ENCODE measurements at places on chromosomes 13 and 19.
A peak's percentile ranks its signal among the peaks of the same experiment; 100 is the strongest.

DNA sequence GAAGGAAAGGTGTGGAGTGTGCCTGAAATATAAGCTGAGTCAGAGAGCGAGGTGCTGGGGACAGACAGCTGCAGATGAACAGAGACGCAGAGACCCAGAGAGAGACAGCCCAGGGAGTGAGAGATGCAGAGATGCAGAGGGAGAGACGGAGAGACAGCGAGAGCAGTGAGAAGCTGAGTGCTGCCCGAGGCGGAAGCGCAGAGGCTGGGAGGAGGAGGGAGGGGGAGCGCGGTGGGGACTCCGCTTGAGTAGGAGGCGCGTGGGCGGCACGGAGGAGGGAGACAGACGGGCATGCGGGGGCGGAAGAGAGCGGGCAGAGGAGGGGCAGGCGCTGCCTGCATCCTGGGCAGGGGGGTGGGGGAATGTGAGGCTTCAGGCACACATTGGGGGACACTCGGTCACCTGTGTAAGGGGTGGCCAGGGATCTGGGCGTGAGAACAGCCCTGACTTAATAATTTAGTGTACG lies 25.7 kb downstream of the SLC8A2 start:
- DNase-seq, result peak; percentile 90

DNA sequence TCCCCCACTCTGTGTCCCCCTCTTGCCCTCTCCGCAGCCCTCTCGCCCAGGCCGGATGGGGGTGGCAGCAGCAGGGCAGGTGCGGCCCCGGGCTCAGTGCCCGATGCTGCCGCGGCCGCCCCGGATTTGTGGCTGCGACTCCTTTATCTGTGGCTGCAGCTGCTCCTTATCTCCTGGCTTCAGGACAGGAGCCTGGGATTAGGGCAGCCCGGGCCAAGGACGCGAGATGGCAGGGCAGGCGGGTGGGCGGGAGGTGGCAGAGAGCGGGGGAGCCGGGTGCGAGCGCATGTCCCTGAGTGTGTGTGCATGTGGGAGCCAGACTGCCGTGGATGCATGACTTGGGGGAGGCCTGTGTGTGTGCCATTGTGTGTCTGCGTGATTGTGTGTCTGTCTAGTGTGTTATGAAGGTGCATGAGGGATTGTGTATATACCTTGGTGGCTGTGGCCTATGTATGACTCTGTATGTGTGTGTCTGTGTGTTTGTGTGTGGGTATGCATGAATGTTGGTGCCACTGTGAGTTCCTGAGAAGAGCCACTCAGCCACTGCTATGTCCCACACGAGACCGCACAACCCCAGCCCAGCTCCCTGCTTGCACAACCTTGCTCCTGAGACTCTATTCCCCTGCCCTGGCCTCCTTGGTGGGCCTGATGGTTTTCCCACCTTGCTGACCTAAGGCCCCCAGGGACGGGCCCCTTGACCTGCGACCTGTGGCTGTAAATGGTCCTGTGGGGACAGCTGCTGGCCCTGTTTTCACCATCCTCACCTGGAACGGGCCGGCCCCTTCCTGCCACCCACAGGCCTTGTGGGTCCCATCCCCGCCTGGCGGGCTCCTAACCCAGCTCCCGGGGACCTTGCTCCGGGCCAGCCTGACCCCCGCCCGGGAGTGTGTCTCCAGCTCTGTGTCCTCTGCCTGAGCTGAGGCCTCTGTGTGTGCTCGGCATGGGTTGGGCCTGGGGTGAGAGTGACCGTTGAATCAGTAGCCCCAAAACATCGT lies 5.3 kb upstream of the NRTN start:
- no peak for DNase-seq

DNA sequence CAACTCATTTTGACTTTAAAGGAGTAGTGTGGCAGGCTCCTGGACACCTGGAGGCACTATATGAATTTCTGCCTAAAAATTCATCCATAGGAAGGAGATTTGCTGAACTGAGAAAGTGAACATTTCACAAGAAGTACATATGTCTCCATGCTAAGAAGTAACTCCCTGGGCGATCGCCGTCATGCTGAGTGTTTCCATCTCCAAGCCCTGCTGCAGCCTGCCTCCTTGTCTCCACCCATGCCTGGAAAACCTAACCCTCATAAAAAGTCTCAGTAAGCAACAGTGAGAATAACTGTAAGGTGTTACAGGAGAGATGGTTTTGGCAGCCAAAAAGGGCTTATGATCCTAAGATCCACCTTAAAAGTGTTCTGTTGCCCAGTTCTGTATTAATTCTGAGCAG lies 251.3 kb downstream of the SHISA2 start:
- no peak for DNase-seq

GRCh38 chr19:48896191-48896720 lies 2.3 kb downstream of the TULP2 start:
- DNase-seq, result peak; percentile 50

- DNase-seq, result no peak
These were observed 11.2 kb upstream of the KLF12 start for GRCh38 chr13:74145249-74145975.

- no peak for DNase-seq
These were observed 9.3 kb downstream of the TPT1 start for GRCh38 chr13:45331692-45332035.

DNA sequence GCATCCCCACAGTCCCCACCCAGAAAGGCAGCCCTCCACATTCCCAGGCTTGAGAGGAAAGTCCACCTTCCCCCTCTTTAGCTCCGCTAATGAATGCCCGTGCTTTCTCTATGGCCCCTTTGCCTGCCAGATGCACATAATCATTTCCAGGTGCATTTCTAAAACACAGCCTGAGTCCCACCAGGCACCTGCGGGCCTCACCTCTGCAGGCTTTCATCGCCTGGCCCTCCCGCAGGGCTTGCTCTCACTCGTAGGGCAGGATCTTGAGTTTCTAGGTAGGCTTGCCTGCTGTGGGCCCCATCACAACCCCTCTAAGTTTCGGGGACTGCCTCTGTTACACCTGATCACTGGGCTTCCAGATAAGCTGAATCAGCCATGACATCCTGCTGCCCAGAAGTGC lies 173.6 kb downstream of the ZNF536 start:
- DNase-seq, result no peak

GRCh38 chr13:24834902-24835510 lies 71.0 kb downstream of the RNF17 start:
- DNase-seq, result no peak

DNA sequence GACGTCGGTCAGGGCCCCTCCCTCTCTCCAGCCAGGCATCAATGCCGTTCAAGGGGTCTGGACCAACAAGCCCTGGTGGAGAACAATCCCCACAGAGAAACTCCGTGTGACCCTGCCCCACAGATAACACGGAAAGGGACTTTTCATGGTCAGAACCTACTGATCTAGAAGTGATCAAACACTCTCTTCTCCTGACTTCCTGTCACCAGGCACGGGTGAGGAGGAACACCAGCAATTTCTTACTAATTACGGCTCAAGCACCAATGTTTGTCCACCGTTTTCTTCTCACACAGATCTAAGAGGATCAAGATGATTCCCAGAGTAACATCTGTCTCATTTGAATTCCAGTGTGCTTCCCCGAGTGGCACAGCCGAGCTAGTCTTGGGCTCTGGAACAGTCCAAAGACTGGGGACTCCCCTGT lies 11.8 kb downstream of the RASA3 start:
- no peak for DNase-seq

GRCh38 chr13:109654341-109655205 lies 131.8 kb downstream of the IRS2 start:
- no peak for DNase-seq

DNA sequence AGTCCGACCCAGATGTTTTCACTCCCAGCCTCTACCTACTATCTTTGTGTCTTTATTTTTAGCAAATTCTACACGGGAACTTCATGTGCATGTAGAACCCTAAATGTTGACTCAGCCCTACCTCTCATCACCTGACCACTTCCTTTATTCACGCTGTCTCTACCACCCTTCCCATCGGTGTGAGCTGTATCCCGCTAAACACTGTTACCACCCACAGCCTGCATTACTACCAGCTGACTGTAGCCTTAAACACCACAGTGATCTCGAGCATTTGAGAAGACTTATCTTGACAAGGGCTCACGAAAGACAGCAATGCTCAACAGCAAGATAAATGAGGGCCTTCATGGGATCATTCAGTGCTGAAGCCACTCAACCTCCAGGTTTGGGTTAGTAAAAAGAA lies 15.1 kb downstream of the NCR1 start:
- DNase-seq, result no peak

- DNase-seq, result no peak
These were observed 28.2 kb downstream of the ELL start for GRCh38 chr19:18493440-18494266.

DNA sequence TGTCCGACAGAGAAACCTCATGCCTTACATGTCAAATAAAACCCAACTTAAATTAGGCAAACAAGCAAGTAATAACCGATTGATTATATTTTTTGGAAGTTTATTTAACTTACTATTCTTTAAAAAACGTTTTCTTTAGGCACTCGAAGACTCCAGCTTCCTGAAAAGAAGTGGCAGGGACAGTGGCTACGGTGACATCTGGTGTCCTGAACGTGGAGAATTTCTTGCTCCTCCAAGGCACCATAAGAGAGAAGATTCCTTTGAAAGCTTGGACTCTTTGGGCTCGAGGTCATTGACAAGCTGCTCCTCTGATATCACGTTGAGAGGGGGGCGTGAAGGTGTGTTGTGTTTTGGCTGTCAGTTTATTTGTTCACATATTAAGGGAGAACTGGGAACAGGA lies 164.4 kb downstream of the LMO7 start:
- DNase-seq, result no peak

GRCh38 chr19:16327911-16328823 lies 3.5 kb downstream of the KLF2 start:
- no peak for DNase-seq

DNA sequence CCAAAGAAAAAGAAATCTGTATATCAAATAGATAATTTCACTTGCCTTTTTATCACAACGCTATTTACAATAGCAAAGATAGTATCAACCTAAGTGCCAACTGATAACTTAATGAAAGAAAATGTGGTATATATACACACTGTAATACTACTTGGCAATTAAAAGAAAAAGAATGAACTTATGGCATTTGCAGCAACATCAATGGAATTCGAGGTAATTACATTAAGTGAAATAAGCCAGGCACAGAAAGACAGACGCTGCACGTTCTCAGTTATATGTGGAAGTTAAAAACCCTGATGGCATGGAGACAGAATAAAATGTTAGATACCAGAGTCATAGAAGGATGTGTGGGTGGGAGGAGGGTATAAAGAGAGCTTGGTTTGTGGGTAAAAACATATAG lies 1260.5 kb upstream of the PCDH9 start:
- DNase-seq, result no peak

DNA sequence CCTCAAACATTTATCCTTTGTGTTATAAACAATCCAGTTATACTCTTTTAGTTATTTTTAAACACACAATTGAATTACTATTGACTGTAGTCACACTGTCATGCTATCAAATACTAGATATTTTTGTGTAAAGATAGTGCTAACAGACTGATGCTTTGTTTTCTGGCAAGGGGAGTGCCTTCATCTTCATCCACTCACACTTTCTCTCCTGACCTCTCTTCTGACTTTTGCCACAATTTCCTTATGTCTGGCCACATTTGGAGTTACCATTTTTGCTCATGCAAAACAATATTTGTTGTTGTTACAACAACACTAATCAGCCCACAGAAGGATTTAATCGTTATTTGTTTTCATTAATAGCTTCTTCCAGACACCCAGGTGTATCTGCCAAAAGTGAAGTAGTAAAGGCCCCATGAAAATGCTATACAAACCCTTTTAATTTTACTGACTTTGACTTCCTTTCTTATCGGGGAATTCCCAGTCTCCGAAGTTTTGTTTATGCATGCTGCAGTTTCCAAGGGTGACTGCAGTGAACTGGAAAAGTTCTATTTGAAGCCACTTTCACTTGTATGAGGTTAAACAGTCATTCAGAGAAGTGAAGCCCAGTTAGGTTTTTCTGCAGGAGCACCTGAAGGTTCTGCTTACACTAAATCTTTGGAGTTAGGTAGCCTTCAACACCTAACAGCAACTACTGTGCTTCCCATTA lies 66.1 kb upstream of the FRY start:
- no peak for DNase-seq

DNA sequence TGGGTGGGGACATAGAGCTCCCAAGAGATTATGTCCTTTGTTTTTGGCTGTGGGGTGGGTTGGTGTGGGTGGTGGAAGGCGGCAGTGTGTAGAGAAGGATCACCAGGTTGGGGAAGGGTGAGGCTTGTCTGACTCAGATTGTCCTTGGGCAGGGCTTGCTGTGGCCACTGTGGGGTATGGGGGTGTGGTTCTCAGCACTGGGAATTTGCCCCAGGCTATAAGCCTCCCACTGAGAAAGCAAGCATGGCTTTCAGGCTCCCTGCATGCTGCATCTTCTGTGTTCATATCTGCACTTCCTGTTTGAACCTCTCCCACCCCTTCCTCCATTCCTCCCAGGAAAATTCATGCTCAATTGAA lies 34.9 kb downstream of the DNAJC15 start:
- DNase-seq, result peak; percentile 34

DNA sequence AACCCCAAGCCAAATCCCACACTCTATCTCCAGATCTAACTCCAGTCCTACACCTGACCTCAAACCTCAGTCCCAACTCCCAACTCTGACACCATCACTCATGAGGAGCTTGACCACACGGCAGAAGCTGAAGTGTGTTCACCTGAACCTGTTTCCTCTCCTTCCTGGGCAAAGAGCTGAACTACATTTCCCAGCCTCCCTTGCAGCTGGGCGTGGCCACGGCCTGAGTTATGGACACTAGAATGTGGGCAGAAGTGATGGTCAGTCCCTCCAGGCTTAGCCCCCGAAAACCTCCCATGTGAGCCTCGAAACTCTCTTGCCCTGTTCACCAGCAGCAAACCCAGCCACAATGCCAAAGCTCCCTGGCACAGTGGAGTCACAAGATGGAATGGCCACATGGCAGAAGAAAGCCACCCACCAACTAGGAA lies 19.5 kb upstream of the MEIS3 start:
- no peak for DNase-seq

DNA sequence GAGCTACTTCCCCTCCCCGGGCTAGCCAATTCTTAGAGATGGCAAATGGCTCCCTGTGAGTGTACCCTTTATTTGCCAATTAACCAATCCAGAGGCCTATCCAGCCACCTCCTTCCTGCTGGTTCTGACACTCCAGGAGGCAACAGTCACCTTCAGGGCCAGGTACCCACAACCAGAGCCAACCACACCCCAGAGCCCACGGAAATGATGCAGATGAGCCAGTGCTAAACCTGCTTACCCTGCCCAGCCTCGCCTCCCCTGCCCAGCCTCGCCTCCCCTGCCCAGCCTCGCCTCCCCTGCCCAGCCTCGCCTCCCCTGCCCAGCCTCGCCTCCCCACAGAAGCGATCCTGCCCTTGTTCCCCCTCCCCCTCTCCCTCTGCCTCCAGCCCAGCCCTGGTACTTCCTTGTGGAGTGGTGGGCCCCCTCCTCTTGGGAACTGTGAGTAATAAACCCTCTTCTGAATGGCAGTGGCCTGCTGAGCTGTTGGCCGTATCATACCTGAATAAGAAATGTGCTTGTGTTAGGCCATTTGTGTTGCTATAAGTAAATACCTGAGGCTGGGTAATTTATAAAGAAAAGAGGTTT lies 173.8 kb upstream of the RNF113B start:
- no peak for DNase-seq

DNA sequence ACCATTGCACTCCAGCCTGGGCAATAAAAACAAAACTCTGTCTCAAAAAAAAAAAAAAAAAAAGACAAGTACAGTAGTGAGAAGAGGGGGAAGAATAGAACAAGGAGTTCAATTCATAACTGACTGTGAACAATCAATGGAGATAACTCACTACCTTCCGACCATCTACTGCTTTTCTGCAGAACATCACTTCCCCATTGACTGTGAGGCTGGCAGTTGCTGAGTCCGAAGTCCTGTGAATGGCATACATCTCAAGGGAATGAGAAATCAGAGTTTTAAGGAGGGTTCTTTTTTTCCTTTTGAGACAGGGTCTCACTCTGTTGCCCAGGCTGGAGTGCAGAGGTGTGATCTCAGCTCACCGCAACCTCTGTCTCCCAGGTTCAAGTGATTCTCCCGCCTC lies 11.2 kb downstream of the ZNF565 start:
- no peak for DNase-seq

All from stimulated activated CD4-positive, alpha-beta T cell treated with anti-CD3 and anti-CD28 coated beads, Interleukin-4, amount 100 ng/mL, for 4 hours (primary cell).